ENCODE measurements at places on chromosomes 6 and 20. TPM values are rescaled to one million over a fixed set of nuclear protein-coding genes. Genes with fewer than 3 reads are reported as not detected.
A peak's percentile ranks its signal among the peaks of the same experiment; 100 is the strongest.

DNA sequence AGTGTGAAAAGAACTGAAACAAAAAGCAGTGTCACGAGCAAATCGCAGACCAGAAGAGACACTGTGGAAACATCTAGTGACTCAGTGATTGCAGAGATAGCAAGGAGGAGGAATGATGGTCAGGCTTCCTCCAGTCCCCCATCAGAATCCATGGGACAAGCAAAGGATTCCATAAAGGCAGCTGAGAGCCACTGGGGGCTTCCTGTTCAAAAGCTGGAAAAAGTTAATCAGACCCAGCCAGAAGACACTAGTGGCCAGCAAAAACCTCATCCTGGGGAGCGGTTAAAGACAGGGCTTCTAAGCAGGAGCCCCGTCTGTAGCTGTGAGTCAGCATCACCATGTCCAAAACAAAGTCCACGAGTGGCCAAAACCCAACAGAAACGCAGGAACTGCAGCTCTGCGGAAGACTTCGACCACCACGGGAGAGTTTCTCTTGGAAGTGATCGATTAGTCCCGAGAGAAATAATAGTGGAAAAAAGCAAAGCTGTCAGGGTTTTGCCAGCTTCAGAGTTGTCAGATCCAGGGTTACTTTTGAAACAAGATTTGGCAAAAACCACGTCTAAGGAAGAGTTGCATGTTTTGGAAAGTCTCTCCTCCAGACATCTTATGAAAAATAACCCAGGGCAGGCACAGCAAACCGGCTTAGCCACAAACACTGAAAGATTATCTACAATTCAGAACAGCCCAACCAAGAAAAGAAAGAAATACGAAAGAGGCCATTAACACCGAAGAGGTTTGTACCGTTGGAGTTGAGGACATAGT is 51.0 kb downstream of the JAG1 start:
- H3K36me3 ChIP-seq = peaks cover 25% of the 10 kb centered on the region
- H3K27ac ChIP-seq = no peak overlapping the region
- no peaks in the 10 kb centered on the region for H3K27me3 ChIP-seq
- H3K4me3 ChIP-seq = no peak overlapping the region
- no peak for DNase-seq
- H3K4me1 ChIP-seq = no peaks in the 10 kb centered on the region

DNA sequence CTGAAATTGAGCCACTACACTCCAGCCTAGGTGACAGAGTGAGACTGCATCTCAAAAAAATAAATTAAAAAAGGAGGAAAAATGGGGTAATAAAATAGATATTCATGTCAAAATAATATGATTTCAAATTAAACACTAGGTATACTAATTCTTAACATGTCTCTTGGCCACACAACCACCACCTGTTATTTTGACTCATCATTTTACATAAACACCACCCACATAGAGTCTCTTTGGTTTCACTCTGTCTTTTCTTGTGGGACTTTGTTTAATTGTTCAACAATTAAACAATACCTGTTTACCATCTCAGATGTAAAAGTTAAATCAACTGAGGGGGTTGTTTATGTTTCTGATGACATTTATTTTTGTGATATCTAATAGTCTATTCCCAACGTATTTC is 476.8 kb upstream of the ADGRB3 start:
- no peak overlapping the region for H3K4me3 ChIP-seq
- no peaks in the 10 kb centered on the region for H3K4me1 ChIP-seq
- no peak overlapping the region for H3K27ac ChIP-seq
- H3K36me3 ChIP-seq = no peaks in the 10 kb centered on the region
- no peaks in the 10 kb centered on the region for H3K27me3 ChIP-seq
- no peak for DNase-seq

GRCh38 chr6:4446982-4447381 is 311.6 kb upstream of the ECI2 start:
- H3K27me3 ChIP-seq = peaks cover 15% of the 10 kb centered on the region
- H3K36me3 ChIP-seq = no peaks in the 10 kb centered on the region
- DNase-seq = no peak

The MYLK2 gene
- 0.17 TPM for total RNA-seq

- peaks cover 6% of the 10 kb centered on the region for H3K36me3 ChIP-seq
- DNase-seq = no peak
- H3K4me3 ChIP-seq = no peak overlapping the region
Measured at GRCh38 chr6:34378470-34378869, 14.0 kb downstream of the NUDT3 start.

DNA sequence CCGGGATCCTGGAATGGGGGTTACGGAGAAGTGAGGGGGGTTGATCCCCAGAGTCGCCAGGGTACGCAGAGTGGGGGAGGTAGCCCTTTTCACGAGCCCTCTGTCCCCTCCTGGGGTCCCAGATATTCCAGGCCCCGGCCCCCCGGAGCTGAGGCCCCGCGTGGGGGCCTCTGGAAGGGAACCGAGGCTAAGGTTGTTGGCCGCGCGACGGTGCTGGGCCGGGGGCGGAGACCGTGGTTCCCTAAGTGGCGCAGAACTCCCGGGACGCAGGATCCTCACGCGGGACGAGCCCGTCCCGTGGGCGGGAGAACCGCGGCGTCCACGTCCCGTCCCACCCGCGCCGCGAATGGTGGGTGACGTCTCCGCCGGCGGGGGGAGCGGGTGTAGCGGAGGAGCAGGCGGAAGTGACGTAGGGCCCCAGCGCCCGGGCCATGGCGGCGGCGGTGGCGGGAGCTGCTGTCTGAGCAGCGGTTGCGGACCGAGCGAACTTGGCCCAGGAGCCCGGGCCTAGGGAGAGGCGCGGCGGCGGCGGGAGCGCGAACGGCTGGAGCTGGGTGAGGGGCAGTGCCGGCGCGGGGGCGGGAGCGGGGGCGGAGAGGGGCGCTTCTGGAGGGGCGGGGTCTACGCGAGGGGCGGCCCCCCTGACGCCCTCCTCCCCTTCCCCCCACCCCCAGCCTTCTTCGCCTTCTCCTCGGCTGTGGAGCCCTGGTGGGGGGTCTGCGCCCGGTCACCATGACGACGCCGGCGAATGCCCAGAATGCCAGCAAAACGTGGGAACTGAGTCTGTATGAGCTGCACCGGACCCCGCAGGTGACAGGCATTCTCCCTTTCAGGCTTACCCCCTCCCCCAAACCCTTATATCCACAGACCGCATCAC is at the start of gene RING1:
Gene RING1, plus strand, starts transcription at position 410 of the 877 bp plus-strand sequence. Its CDS starts 323 bp downstream, at position 733.
- H3K27me3 ChIP-seq = peaks cover 8% of the 10 kb centered on the region
- DNase-seq = peak; percentile 87
- H3K36me3 ChIP-seq = peaks cover 27% of the 10 kb centered on the region
- peaks cover 55% of the 10 kb centered on the region for H3K4me1 ChIP-seq
- H3K27ac ChIP-seq = peak within 1 kb of the TSS; percentile 92

The GNMT gene
- total RNA-seq = not detected

The SCRT2 gene
- not detected for total RNA-seq

DNA sequence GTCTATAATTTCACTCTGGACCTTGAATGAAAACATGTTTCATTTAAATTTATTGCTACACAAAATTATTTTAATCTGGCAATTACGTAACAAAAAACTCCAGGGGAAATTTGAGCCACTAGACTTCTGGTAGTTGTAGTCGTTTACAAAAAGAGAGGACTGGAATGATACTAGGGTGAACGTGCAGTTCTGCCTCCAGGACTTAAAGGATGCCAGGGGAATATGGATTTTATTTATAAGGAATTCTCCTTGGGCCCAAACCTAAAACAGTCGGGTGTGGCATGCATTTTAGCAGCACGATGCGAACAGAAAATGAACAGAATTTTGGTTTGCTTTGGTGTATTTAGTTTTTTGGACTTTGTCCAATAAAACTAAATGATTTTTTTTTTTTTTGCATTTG is 76.9 kb downstream of the PRL start:
- H3K4me3 ChIP-seq = no peak overlapping the region
- no peaks in the 10 kb centered on the region for H3K27me3 ChIP-seq
- no peaks in the 10 kb centered on the region for H3K4me1 ChIP-seq
- no peaks in the 10 kb centered on the region for H3K36me3 ChIP-seq
- DNase-seq = no peak

The SRC gene
- 2.8 TPM for total RNA-seq

DNA sequence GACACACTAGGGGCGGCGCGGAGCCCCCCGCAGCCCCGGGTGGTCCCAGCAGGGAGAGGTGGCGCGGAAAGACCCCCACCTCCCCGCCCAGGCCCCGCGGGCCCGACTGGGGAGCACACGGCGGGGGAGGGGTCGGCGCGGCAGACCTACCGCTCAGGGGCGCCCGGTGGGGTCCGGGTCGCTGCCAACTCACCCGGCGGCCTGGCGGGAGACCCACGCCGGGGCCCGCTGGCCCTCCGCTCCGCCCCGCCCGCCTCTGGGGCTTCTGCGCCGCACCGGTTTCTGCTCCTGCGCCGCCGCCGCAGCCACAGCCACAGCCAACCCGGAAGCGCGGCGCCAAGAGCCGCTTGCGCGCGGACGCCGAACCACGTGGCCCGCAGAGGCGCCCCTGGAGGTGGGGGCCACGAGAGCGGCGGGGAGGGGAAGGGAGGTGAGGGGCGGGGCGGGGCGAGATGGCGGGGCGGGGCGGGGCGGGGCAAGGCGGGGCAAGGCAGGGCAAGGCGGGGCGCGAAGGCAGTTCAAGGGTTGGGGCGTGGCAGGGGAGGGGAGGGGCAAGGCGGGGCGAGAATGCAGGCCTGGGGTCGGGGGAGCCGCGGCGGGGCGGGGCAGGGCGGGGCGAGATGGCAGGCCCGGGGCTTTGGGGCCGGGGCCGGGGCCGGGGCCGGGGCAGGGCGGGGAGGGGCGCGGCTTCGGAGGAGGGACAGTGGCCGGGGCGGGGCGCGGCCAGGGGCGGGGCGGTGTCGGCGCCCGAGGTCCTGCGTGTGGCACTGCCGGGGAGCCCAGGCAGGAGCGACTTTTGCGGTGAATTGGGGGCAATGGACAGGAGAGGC is at the start of gene ZBTB24:
Gene ZBTB24, minus strand, starts transcription at position 315 of the 830 bp plus-strand sequence. CDS start 1,193 bp downstream, outside the sequence.
- H3K27ac ChIP-seq = peak within 1 kb of the TSS; percentile 80
- H3K36me3 ChIP-seq = peaks cover 26% of the 10 kb centered on the region
- peak within 1 kb of the TSS; percentile 85 for H3K4me3 ChIP-seq
- DNase-seq = peak; percentile 88
- H3K27me3 ChIP-seq = no peaks in the 10 kb centered on the region

The ERVFRD-1 gene
- not detected for total RNA-seq

The KCNQ2 gene
- total RNA-seq = not detected

The ISM1 gene
- 0.29 TPM for total RNA-seq

DNA sequence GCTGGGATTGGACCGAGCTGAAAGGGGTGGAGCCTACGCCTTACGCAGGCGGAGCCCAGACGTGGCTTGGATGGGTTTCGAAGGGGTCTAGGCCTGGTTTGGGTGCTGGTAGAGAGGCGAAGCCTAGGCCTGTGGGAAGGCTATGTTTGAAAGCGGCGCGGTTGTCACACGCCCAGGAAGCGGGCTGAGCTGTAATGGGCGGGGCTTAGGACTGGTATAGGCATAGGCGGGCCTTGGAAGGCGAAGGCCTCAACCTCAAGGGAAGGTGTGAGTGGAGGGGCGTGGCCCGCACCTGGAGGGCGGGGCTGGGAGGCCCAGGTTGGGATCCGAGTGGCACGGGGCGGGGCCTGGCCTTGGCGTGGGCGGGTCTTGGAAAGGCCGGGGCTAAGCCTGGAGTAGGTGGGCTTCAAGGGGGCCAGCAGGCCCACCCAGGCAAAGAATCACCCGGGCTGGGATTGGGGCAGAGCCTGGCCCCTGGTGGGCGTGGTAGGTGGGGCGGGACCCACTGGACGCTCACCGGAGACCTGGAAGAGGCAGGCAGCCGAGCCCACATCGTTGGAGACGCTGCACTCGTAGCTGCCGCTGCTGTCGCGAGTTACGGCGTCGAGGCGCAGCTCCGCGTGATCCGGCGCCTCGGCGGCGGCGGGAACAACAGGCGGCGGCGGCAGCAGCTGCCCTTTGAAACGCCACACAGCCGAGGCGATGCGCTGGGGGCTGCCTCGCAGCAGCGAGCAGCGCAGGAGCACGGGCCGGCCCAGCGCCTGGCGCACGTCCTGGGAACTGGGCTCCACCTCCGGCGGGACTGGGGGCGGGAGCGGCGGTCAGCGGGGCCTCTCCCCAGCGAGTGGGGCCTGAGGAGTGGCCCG is 49.0 kb downstream of the MDGA1 start:
- no peaks in the 10 kb centered on the region for H3K36me3 ChIP-seq
- H3K4me3 ChIP-seq = no peak overlapping the region
- peak; percentile 49 for DNase-seq
- no peak overlapping the region for H3K27ac ChIP-seq

The BHLHE23 gene
- total RNA-seq = not detected

The C6orf58 gene
- total RNA-seq = not detected

DNA sequence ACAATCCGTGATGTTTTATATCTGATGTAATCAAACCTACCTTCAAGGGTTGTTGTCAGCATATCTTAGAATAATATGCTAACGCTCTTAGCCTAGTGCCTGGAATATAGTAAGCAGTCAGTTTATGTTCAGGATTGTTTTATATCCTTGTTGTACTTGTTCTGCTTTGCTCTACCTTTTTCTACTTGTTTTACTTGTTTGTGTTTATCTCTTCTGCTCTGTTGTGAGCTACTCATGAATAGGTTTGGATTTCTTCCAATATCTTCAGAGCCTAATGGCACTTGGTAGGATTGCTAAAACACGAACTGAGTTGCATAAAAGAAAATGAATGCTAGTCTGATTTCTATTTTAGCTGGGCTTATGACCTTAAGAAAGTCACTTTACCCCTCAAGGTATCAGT is 40.1 kb downstream of the DNAH8 start:
- H3K4me3 ChIP-seq = no peak overlapping the region
- H3K36me3 ChIP-seq = no peaks in the 10 kb centered on the region
- H3K27ac ChIP-seq = peak overlapping the region; percentile 79
- peaks cover 2% of the 10 kb centered on the region for H3K27me3 ChIP-seq
- no peak for DNase-seq

The PSORS1C2 gene
- not detected for total RNA-seq

- no peak overlapping the region for H3K4me3 ChIP-seq
- DNase-seq = no peak
- peaks cover 3% of the 10 kb centered on the region for H3K36me3 ChIP-seq
- H3K27ac ChIP-seq = peak overlapping the region; percentile 77
Measured at GRCh38 chr20:53597521-53598120, 4.0 kb upstream of the ZNF217 start.

GRCh38 chr20:43762911-43763310 is 36.1 kb upstream of the GTSF1L start:
- H3K27ac ChIP-seq = no peak overlapping the region
- peaks cover 4% of the 10 kb centered on the region for H3K4me1 ChIP-seq
- peaks cover 5% of the 10 kb centered on the region for H3K27me3 ChIP-seq
